ENCODE measurements at places on chromosomes 6 and 20.

- DNase-seq: no peak
Measured at GRCh38 chr20:63782051-63782471, 42.5 kb downstream of the SLC2A4RG start.

DNA sequence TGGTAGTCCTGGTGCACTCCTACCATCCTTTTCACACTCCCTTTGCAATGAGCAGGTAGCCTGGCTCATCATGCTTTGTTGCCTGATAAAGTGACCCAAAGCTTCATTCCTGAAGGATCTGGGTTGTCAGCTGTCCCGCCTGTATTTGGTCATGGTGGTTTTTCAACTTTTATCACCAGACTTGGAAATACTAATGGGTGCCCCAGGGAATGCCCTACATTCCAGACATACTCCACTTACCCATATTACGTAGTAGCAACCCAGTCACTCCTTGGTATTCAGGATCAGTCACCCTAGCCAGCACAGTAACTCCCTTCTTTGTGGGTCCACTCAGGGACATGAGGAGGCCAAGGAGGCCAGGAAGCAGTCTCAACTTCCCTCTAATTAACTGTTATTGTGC, 199.2 kb downstream of the MAFB start:
- DNase-seq: no peak

GRCh38 chr20:38112930-38113294, 52.2 kb downstream of the TGM2 start:
- DNase-seq: no peak

DNA sequence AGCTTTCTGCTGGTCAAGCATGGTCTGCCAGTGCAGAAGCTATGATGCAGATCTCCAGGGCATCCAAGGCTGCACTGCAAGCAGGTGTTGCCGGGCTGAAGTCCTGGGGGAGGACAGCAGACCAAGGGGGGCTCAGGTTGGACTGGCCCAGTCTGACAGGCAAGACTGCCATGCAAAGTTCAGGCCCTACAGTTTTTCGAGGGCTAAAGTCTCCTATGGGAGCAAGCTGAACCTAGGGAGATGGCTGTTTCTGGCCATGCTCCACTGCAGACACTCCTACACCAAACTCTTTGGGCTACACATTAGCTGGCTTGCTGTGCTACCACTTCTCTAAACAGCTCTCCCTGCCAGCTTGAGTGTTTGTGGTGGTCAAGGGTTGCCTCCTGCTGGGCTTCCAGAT, 130.0 kb upstream of the SYNCRIP start:
- DNase-seq: no peak

DNA sequence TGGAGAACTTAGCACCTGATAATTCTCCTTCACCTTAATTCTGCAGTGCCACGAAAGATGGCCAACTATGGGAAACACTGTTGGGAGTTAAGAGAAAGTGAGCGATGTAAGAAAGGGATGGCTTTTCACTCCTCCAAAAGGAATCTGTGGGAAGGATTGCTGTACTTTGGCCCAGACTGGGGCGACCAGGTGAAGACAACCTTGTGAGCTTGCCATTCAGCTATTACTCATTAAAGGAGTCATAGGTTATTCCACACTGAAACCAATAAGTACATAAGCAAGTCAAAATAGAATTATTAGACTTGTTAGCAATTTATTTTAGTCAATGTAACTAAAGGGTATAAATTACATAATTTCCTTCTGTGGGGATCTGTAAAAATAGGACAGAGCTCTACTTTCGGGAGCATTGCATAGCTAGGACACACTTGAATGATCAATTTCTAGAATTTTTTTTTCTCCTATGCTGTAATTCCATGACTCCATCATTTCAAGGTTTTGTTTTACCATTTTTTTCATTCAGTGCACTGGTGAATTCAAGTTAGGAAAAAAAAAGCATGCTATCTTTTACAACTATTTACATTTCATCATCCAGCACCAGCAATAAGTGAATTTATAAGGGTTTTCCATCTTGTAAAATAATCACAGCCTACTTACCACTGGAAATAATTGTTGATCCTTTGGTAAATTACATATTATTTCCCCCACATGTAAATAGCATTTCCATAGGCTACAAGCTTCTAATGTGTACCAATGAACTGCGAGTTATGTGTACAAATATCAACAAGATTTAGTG, 231.7 kb downstream of the SIM1 start:
- DNase-seq: no peak

DNA sequence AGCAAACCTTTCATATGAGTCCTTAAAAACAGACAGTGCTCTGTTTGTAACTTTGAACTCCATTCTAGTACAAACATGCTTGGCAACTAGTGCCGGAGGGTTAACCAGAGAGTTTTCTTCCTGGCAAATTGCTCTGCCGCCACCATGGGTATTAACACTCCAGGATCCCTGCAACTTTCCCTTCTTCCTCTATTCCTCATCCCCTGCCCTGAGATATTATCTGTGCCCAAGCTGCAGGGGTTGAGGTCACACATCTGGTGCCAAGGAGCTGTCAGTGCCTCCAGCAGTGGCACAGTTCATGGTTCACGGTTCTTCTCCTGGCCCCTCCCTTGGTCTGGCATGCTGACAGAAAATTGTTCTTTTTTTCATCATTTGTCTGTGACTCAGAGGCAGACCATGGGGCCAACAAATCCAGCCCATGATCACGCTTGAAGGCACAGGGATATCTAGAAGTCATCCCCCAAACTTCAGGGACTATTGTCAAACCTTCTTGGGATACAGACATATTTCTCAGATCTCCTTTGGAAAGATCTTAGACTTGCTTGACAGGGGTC, 77.5 kb downstream of the ATXN1 start:
- DNase-seq: no peak

GRCh38 chr6:9761220-9761619, 653.7 kb downstream of the TFAP2A start:
- no peak for DNase-seq

GRCh38 chr6:33438978-33439594, 15.3 kb upstream of the ZBTB9 start:
- no peak for DNase-seq

DNA sequence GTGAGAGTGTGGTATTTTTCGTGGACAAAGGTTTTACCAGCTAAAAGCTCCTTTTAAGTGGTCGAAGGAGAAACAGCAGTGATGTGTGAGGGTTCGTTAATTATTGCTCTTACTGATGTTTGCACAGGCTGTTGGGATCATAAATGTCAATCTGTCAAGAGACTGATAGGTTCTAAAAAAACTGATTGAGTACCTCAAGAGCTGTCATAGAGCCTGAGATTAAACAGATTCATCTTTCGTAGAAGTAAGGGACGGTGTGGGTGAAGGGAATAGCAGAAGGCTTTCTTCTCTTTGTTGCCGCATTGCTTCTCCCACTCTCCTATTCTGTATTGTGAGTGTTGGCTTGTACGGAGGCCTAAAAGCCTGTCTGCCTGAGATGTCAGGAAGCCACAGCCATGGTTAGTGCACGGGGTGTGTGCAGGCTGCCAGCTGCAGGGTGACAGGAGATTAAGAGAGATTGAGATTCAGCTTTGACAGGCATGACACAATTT, 291.0 kb downstream of the ZFAND3 start:
- DNase-seq: peak; percentile 71

DNA sequence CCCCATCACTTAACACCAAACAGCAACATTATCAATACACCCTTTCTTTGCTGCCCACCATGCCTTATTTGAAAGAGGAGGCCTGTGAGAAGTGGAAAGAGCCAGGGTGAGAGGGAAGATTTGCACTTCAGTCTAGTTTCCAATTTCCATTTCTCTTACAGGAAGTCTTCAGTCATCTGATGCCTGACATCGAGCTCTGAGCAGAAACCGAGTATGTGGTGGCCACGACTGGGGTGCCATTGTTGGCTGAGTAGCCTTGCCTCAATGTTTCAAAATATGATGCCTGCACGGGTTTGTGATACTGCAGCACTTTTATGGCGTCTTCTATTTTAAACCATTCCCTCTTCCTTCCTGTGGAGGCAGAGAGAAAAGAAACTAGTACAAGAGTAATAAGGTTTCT, 39.8 kb upstream of the SMIM29 start:
- DNase-seq: no peak

DNA sequence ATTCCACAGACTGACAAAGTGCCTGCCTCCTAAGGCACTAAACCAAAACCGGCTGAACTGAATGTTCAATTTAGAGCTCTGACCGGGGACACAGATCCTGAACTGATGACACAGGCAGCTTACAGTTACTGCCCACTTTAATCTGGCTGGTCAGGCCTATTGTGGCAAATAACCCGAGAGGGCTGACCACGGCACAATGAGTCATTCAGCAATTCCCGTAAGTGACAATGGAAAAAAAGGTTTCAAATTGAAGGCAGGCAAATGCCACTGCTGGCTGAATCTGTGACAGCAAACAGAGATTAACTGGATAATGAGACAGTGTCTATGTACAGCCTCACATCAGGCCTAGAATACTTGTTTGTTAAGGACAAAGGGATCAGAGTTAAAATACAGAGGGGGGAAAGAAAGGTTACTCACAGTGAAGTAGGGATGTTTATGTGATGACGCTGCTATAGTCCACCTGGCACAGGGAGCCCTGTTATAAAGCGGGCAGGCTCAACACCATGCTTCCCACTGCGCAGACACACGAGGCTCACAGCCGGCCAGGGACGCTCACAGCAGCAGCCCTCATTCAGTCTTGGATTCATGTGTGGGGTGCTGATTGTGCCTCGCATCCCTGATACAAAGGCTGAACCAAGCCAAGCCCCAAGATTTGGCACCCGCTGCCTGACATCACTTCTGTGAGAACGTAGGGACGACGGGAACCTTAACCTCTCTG, 54.4 kb downstream of the RTN4IP1 start:
- DNase-seq: no peak

GRCh38 chr6:54473328-54473727, 165.1 kb downstream of the TINAG start:
- no peak for DNase-seq

DNA sequence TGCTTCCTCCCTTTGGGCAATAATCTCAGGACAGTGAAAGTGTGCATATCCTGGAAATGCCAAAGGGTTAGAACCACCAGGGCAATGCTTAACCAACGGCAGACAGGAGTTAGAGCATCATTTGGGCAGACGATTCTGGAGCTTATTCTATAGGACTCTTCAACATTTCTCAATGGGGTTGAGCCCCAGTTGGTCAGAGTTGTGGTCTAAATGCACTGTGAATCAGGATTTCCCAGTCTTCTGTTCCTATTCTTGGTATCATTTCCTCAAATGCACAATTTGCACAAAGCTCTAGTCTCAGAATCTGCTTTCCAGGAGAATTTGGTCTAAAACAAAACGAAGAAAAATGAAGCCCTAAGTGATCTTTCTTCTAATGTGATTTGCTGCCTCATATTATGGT, 389.6 kb upstream of the JAG1 start:
- no peak for DNase-seq
